AG04449 (cell line): ENCODE measurements at places on chromosomes 1 and 21.
A peak's percentile ranks its signal among the peaks of the same experiment; 100 is the strongest.

GRCh38 chr1:209249785-209250440, 333.6 kb upstream of the CAMK1G start:
- no peak for DNase-seq

GRCh38 chr1:2257245-2257627, 29.1 kb downstream of the SKI start:
- DNase-seq, result no peak

- DNase-seq, result no peak
Observed at GRCh38 chr1:206713910-206714312, 29.2 kb downstream of the MAPKAPK2 start.

- peak; percentile 88 for DNase-seq
Observed at GRCh38 chr1:68173936-68174737, 58.2 kb downstream of the WLS start.

DNA sequence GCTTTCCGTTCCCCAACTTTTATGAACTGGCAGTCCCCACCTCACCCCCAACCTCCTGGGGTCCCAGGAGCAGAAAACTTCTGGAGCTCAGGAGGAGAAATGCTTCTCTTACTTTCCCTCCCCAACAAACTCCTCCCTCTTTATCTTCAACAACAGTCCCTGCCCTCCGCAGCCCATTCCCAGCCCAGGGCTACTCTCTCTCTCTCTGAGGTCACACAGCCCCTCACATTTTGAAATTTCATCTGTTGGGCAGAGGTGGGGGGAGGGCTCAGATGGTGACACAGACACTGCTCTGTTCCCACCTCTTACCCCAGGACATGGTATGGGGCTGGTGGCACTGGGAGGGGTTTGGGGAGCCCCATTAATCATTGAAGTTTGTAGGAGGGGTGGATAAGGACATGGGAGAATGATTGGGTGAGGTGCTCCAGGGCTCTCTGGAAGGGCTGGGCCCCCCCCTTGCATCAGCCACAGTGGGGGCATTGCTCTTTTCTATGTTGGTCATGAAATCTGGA, 6.0 kb downstream of the PIK3CD start:
- DNase-seq, result no peak

GRCh38 chr1:47487332-47487731, 49.5 kb downstream of the FOXD2 start:
- DNase-seq, result no peak

DNA sequence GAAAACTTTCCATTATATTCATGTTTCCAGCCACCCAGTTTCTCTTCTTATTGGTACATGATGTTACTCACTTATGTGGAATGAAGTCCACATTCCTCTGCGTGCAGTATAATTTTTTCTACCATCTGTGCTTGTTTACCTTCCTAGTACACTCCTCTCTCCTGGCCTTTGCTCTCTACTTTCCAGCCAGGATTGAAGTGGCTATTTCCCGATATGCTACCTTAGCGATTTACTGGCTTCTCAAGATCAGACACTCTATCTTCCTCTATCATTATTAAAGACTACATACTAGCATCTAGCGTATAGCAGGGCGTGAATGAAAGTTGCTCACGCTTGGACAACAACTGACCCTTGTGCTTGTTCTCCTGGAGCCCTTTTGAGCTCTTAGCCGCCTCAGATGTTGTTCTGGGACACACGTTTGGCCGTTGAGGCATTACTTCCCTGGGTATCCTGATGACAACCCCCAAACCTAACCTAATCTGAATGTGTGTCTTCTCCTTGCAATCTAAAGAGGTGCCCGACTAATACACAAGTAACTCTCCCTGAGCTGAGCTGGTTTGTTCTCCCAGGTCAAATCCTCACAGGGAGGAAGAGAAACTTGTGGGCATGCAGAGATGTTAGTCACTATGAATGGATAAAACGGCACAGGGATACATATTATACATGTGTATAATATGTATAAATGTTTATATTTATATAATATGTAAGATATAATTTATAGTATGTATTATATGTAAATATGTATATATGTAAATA, 13.4 kb upstream of the MTARC2 start:
- peak; percentile 46 for DNase-seq

- no peak for DNase-seq
Observed at GRCh38 chr1:62978741-62979140, 194.8 kb downstream of the ATG4C start.

GRCh38 chr1:7256526-7256925, 471.3 kb downstream of the CAMTA1 start:
- DNase-seq, result no peak

DNA sequence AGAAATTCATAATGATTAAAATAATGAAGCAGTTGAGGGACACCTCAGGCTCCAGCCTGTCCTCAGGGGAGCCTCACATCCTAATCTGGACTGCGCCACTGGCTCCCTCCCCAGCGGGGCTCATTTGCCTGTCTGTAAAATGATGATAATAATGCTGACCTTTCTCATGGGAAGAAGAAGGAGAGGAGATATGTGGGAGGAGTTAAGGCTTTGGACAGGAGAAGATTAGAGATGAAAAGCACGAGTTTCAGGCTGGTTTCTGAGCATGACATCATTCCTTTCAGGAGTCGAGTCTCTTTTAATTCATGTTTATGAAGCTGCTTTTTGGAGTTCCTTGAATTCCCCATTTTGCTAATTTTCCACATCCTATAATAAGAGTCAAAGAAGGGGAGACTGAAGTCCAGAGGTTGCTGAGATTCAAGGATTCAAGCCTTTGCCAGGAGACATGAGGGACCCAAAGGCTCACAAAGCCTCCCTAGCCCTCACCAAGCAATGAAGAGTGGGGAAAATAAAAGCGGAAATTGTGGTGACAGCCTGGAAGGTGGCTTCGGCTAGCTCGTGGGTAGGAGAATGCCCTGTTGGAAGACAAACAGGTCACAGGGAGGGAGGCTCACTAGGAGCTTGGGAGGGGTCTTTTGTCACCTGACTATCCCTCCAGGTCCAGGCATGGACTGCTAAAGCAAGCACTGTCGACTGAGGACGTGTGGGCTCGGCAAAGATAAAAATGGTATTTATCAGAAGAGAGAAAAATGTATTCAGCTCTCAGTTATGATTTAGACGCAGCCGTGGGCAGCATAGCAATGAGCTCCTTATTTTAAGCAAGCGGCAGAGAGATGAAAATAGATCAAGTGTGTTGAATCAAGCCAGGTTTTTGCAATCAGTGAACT, 27.5 kb upstream of the STMN1 start:
- DNase-seq, result no peak

GRCh38 chr21:15843766-15844165, 114.0 kb downstream of the USP25 start:
- no peak for DNase-seq
